Ovary (tissue), 10 donors: ENCODE measurements at places on chromosomes 3 and 15. TPM values are rescaled to one million over a fixed set of nuclear protein-coding genes. Genes with fewer than 3 reads are reported as not detected.

CRABP1 gene
- polyA plus RNA-seq, result 0.40 TPM

MAGI1 gene
- 14.7 TPM for polyA plus RNA-seq

MORC1 gene
- 0.05 TPM for polyA plus RNA-seq

USP13 gene
- 17.5 TPM for polyA plus RNA-seq

FGF7 gene
- polyA plus RNA-seq, result 45.3 TPM

ARRDC4 gene
- 5.8 TPM for polyA plus RNA-seq

ADAMTS17 gene
- polyA plus RNA-seq, result 2.2 TPM

LIPC gene
- polyA plus RNA-seq, result 0.31 TPM

GOLGA6L4 gene
- polyA plus RNA-seq, result 8.7 TPM

TBC1D2B gene
- polyA plus RNA-seq, result 122 TPM

MOBP gene
- 0.68 TPM for polyA plus RNA-seq

SPINK8 gene
- polyA plus RNA-seq, result not detected

RTP4 gene
- 4.6 TPM for polyA plus RNA-seq

EFCAB12 gene
- polyA plus RNA-seq, result 0.67 TPM

GOLGA8Q gene
- 1.2 TPM for polyA plus RNA-seq

STX19 gene
- polyA plus RNA-seq, result not detected

FAM81A gene
- 0.85 TPM for polyA plus RNA-seq

SPATA12 gene
- polyA plus RNA-seq, result 0.12 TPM

ZNF620 gene
- 2.0 TPM for polyA plus RNA-seq

SLC27A2 gene
- polyA plus RNA-seq, result 0.10 TPM

C3orf22 gene
- 0.04 TPM for polyA plus RNA-seq

CIDEC gene
- not detected for polyA plus RNA-seq

NEK10 gene
- polyA plus RNA-seq, result 0.41 TPM

IL20RB gene
- polyA plus RNA-seq, result 0.82 TPM

CISH gene
- polyA plus RNA-seq, result 21.9 TPM

PLA2G4F gene
- polyA plus RNA-seq, result not detected

DNAH12 gene
- 0.28 TPM for polyA plus RNA-seq

TUSC7 gene
- not detected for polyA plus RNA-seq

SAXO2 gene
- polyA plus RNA-seq, result 2.9 TPM

GATA2 gene
- polyA plus RNA-seq, result 5.1 TPM

HESX1 gene
- polyA plus RNA-seq, result 1.4 TPM

IGF2BP2 gene
- 6.8 TPM for polyA plus RNA-seq

DAZL gene
- 0.16 TPM for polyA plus RNA-seq

PCOLCE2 gene
- polyA plus RNA-seq, result 47.9 TPM

LRTM1 gene
- polyA plus RNA-seq, result not detected

CHRNA5 gene
- polyA plus RNA-seq, result 1.6 TPM

PTPRG gene
- 18.2 TPM for polyA plus RNA-seq

DNASE1L3 gene
- polyA plus RNA-seq, result 10.3 TPM

NISCH gene
- 74.7 TPM for polyA plus RNA-seq

CLSTN2 gene
- 74.6 TPM for polyA plus RNA-seq
